ENCODE measurements at places on chromosomes 3 and 15.
A peak's percentile ranks its signal among the peaks of the same experiment; 100 is the strongest.

DNA sequence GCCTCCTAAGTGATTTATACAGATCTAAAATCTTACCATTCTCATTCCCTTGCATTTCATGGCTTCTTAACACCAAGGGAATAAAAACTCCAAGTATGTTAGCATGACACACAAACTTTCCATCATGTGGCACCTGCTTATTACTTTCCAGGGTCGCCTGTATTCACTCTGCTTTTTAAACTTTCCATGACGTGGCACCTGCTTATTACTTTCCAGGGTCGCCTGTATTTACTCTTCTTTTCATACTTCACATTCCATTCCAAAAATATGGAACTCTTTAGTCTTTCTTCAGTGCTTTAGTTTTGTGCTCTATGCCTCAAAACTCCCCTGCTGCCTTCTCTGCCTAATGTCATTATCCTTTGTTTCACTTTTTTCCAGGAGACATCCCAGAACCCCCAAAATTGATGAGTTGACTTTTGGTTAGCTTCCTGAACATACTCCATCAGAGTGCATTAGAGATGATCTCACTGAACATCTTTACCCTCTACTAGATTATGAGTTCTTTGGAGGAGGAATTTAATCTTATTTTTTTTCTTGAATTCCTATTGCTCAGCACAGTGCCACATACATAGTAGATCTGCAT, 47.0 kb downstream of the CALML4 start:
- peak; percentile 6 for DNase-seq

DNA sequence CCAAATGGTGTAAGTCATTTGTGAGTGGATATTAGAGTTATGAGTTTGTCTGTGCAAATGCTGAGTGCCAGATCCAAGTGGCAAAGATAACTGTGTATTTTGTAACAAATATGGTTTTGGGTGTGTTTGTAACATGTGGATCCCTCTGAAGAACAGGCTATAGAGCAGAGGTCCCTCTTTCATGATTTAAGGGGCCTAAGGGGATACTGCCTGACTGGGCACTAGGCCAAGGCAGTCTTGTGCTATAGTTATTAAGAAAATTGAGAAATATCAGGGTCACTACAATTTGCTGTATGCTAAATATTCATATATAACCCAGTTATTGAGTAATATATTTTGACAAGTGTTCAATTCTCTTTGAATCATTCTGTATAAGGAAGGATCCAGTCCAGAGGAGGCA, 555.6 kb upstream of the RGMA start:
- DNase-seq: no peak

GRCh38 chr3:100957261-100957986, 35.8 kb downstream of the ABI3BP start:
- DNase-seq: no peak

- peak; percentile 33 for DNase-seq
Measured at GRCh38 chr3:30473374-30474051, 132.9 kb upstream of the TGFBR2 start.

DNA sequence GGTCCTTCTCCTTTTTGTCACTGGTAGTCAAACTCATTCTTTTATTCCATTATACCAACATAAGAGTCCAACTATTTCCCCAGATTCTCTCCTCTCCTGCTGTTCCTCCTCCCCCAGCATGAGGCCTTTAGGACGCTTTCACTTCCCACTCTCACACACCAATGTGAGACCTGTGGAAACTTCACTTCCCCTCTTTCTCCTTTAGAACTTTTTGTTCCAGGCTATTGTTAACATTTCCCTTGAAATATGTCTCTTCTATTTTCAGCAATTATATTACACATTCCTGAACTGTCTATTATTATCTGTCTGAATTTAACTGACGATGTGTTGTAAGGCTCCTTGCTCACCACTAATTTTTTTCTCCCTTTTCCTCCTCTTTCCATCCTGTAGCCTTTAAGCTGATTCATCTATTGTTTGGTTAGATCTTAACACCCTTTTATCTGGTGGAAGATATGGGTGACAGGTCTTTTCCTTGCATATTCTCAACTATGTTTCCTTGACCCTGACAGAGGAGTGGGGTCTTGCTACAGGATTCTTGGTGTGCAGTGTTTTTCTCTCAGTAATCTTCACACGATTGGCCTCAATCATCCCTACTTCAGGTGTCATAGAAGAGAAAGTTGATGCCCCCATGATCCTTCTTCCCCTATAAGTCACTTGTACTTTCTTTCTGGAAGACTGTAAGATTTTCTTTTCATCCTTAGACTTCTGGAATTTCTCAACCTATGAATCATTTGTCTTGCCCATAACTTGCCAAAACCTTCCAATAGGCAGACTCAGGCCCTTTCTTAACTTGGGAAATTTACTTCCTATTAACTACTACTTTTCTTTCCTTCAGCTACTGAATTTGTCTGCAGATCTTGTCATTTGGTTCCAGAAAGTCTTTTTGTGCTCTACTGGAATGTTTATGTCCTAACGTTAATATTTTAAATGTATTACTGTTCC, 5.9 kb downstream of the CYP19A1 start:
- no peak for DNase-seq

DNA sequence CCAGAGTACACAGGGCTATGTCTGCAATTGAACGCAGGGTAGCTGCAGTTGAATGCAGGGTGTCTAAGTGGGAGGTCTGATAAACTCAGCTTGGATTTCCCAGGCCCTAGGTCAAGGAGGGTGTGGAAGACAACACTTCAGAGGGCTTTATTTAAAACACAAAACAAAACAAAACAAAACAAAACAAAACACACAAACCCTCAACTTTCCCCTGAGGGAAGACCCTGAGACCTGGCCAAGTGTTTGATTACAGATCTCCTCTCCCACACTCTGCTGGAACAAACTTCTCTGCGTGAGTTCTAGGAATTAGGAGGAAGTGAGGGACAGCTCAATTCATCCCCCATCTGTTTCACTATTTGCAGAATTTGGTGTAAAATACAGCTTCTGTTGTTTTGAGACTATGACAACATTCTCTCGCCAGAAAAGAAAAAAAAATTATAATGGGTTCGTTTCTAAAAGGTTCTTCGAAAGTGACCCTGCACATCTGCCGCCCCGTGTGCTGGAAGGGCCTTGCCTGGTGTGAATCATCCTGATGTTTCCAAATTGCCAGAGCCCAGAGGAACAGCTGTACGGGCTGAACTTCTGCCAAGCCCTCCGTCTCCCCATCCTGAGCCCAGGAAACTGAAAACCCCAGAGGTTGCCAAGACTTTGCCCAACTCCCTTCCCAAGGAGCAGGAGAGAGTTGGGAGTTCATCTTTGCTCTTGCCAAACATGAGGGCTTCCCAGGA, 73.3 kb upstream of the RAD18 start:
- peak; percentile 22 for DNase-seq

GRCh38 chr3:145183261-145183660, 977.7 kb downstream of the PLOD2 start:
- no peak for DNase-seq

DNA sequence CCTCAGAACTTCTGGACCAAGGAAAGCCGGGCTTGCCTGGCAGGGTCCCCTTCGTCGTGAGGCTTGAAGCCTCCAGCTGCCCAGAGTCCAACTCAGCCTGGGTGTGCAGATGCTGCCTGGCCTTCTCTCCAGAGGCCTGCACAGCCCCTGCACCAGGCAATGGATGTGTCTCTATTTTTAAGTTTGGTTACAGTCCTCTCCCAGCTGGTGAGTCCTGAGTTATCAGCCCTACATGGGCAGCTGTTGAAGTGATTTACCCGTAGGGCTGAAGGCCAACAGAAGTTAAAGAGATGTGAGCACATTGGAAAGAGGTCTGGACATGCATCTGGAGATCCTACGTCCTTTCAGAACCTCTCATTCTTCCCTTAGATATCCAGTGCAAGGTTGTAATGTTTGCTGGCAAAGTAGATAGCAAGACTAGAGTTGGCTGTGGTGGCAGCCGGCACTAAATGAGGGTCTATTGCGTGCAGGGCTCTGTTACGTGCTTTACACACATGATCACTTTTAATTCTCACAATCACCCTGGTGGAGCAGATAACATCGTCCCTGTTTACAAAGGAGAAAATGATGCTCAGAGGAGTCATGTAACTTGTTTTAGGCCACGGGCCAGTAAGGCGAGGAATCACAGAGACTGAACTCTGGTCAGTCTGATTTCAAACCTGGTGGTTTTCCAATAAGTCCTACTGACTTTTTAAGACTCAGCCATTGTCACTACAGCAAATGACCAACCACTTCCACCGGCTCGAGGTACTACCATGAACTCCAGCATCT, 9.9 kb downstream of the FYCO1 start:
- DNase-seq: peak; percentile 24

DNA sequence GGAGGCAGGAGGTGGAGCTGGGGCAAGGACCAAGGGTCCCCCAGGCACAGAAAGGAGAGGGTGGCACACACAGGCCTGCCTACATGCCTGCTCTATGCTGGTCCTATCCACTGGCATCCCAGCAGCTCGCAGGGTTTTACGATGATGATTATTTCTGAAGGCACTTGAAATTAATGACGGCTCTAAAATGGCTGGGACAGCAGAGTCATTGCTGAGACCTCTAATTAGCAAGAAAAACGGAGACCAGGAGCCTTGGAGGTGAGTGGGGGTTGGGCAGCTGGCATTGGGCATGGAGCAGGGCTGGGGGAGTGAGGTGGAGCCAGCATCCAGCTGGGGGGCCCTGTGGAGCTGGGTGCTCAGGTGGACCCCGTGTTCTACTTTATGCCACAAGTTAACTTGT, 3.5 kb upstream of the LINGO1 start:
- DNase-seq: no peak

- no peak for DNase-seq
Measured at GRCh38 chr3:133992381-133992780, 37.3 kb downstream of the SLCO2A1 start.

DNA sequence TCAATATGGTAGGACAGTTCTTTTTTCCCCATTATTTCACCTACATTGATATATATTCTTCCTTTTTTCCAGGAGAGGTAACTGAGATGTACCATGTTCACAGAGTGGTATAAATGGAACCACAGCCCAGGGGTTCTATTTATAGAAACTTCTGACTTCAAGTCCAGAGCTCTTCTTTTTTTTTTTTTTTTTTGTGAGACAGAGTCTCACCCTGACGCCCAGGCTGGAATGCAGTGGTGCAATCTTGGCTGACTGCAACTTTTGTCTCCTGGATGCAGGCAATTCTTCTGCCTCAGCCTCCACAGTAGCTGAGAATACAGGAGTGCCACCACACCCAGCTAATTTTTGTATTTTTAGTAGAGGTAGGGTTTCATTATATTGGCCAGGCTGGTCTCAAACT, 267.1 kb upstream of the TPRG1 start:
- no peak for DNase-seq

- DNase-seq: peak; percentile 76
Measured at GRCh38 chr3:113441051-113441770, at the start of gene CFAP44. CFAP44 (minus strand) TSS chr3:113441493; CDS start chr3:113433664, 7,829 bp downstream.
